ENCODE measurements at places on chromosomes 12 and 14.

DNA sequence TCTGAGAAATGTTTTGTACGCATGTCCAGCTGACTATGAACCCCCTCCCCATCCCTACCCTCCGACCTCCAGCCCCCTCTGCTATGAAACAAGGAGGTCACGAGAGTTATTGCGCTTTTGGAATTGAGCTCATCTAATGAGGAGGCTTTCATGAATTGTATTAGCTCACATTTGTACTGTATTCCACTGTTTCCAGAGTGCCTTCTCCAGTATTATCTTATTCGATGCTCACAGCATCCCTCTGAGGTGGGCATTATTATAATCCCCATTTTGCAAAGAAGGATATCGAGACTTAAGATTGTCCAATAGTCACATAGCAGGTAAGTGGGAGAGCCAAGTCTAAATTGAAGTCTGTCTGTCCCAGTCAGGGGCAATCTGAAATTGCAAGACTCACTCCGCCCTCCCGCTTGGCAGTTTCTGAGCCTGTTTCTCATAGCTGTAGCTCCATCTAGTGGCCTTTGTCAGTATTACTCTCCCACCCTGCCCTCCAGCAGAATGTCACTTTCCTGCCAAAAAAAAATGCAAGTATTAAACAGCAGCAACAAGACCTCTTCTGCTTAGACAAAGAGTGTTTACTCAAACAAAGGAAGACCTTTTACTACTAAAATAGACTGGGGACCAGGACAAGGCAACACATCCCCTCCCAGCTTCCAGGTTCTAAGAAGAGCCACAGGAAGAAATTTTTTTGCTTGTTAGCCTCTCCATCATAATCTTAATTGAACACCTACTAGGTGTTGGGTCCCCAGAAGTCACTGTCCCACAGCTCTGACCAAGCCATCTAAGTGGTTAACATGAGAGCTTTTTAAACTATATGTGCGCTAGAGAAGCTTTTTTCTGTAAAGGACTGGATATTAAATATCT is 48.6 kb upstream of the TMEM233 start:
- peak; percentile 73 for DNase-seq

GRCh38 chr14:99592933-99593753 is 10.9 kb downstream of the CCDC85C start:
- DNase-seq = no peak

- DNase-seq = no peak
Observed at GRCh38 chr14:76413962-76414600, 38.1 kb downstream of the ESRRB start.

- DNase-seq = no peak
Observed at GRCh38 chr12:93292213-93292612, 85.5 kb upstream of the NUDT4 start.

- no peak for DNase-seq
Observed at GRCh38 chr12:53596920-53597363, 29.2 kb downstream of the ATF7 start.

DNA sequence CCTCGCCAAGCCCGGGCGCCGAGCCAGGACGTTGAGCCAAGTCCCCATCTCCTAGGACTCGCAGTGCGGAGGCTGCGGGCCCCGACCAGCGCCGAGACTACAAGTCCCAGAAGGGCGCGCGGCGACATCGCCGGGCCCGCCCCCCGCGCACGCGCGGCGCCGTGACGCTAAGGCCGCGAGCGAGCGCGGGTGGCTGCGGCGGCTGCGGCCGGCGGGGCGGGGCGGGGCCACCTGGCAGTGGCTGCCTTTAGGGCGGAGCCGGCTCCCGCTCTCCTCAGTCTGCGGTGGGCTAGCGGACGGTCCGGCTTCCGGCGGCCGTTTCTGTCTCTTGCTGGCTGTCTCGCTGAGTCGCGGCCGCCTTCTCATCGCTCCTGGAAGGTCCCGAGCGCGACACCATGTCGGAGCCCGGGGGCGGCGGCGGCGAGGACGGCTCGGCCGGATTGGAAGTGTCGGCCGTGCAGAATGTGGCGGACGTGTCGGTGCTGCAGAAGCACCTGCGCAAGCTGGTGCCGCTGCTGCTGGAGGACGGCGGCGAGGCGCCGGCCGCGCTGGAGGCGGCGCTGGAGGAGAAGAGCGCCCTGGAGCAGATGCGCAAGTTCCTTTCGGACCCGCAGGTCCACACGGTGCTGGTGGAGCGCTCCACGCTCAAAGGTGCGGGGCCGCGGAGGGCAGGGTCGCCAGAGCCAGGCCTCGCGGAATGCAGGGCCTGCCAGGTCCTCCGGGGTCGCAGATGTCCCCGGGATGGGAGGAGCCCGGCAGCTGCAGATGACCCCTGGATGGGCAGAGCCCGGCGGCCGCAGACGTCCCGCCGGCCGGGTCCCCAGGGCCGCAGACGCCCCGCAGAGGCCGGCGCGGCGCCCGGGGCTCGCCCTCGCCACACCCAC is at the start of gene DYNC1H1:
Gene DYNC1H1, plus strand, starts transcription at position 277 of the 884 bp plus-strand sequence. Its CDS starts 119 bp downstream, at position 396.
- DNase-seq = peak; percentile 90

DNA sequence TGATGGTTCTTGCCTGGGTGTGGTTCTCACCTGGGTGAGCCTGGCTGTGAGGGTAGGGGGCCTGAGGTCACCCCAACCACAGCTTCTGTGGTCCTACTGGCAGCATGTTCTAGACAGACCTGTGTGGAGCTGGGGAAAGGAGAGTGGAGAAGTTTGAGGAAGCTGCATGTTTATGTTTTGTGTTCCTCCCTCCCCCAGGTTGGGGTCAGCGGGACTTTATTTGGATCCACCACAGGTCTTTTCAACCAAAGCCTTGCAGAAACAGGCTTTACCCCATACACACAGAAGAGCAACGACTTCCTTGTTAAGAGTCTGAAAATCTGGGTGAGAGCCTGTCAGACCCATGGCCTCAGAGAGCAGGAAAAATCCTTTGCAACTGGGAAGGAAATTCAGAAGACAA is 5.6 kb downstream of the CD9 start:
- no peak for DNase-seq

DNA sequence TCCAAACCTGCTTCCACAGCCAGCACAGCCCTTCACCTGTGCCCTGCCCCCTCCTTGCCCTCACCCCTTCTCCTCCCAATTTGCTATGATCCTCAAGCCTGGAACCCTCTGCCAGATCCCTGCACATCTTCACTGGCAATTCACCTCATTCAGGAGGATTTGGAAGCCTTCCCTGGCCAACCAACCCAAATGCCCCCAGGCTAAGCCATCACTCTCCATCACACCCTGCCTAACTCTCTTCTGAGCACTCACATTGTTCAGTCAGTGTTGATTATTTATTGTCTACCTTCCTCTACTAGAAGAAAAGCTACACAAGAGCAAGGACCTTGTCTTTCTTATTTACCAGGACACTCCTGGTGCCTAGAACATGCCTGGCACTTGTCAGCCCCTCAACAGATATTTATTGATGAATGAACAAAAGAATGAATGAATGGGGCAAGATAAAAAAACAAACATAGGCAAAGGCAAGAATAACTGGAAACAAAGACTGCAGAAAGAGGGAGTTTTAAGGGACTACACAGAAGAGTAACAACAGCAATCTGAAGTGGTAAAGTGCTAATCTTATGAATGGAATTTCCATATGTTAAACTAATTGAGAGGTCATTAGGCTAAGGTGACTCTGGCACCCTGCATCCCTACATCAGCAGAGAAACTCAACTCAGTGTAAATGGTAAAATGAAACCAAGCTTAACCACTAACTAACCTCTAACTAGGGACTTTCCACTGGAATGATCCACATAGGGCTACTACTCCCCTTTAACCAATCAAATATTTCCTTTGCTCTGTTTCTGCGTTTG is 33.4 kb downstream of the TMTC1 start:
- no peak for DNase-seq

GRCh38 chr14:21072781-21073339 is 2.8 kb downstream of the ARHGEF40 start:
- no peak for DNase-seq

DNA sequence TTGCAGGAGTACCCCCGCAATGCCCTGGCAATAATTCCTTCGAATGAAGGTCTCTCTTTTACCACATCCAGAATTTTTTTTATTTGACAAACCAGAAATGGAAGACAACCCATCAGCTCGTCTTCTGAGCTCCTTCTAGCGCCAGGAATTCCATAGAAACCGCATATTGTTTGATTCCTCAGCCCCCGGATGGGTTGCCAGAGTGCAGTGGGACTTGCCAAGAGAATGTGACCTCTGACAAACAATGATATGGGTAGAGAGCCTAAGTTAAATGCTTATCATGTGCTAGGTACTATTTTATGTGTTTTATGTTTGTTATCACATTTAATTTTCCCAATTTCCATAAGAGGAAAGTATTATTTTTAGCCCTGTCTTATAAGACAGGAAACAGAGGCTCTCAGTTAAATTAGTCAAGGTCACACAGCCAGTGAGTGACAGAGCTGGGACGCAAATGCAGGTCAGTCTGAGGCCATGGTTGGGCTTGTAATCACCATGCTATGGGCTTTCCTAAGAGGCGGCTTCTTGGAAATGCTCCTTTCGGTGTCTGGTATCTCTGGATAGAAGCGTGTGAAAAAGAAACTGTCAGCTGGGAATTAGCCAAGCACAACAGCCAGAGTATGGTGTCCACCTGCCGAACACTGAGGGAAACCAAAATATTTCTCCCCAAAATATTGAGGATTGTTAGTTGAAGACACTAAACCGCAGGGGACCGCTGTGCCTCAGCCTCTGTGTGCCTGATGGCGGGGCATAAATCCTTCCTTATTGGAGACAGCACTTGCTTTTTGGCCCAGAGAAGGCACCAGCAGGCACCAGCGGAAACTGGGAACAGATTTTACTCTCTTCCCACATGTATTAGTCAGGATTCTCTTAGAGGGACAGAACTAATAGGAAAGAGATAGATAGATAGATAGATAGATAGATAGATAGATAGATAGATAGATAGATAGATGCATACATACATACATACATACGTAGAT is 29.4 kb upstream of the ETFBKMT start:
- no peak for DNase-seq

- no peak for DNase-seq
Observed at GRCh38 chr14:91866511-91867295, 633 bp downstream of the TC2N start.

- no peak for DNase-seq
Observed at GRCh38 chr12:94845110-94845509, 158.4 kb downstream of the NDUFA12 start.

GRCh38 chr12:11576104-11576503 is 73.4 kb upstream of the ETV6 start:
- peak; percentile 57 for DNase-seq

GRCh38 chr14:79050787-79051727 is 880.9 kb downstream of the NRXN3 start:
- no peak for DNase-seq

DNA sequence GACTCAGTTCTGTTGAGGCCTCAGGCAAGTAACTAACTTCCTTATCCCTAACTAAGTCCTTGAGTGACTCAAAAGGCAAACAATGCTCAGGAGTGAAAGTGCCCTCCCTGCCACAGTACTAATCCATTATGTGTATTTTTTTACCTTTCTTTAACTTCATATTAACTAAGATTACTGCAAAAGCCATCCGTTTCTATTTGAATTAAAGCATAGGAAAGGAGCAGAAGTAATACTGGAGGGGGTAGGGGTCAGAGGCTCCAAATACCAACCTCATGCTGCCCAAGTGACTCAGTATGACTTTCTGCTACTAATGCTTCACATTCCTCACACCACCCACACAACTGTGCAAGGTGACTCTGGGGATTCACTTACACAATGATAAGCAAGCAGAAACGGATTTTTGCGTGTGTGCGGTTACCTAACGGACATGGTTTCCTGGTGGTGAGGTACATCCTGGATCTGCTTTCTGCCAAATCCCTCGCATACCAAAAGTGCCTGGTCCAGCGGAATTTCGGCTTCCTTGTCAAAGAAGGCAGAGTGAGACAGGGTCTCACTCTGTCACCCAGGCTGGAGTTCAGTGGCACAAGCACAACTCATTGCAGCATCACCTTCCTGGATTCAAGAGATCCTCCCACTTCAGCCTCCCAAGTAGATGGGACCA is 25.1 kb downstream of the MOK start:
- no peak for DNase-seq

- no peak for DNase-seq
Observed at GRCh38 chr12:74408601-74409166, 129.0 kb upstream of the ATXN7L3B start.

- DNase-seq = no peak
Observed at GRCh38 chr14:24889843-24890242, 160.1 kb downstream of the STXBP6 start.

GRCh38 chr12:98106031-98106683 is 409.2 kb upstream of the TMPO start:
- no peak for DNase-seq

GRCh38 chr12:74401035-74401434 is 136.6 kb upstream of the ATXN7L3B start:
- no peak for DNase-seq

- no peak for DNase-seq
Observed at GRCh38 chr12:19530637-19531023, 91.3 kb downstream of the AEBP2 start.

DNA sequence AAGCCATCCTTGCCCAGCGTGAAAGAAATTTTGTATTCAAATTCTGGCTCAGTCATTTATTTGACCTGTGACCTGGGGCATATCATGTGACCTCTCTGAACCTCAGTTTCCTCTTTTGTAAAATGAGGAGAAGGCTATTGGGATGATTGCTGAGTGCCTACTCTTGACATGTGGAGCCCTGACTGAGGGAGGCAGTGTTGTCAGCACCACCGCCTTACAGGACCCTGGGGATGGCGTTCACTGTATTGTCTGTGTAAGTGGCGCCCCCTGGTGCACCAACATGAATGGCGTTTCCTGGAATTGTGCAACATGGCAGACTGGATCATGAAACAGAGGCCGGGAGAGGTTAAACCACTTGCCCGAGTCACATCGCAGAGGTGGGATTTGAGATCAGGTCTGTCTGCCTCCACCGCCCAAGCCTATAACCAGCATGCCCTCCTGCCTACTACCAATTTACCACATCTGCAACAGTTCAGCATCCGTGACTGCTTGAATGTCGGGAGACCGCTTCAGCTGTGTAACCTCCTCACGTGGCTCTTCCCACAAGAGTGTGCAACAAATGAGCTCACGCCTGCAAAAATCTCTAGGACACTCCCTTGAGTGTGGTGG is 20.1 kb upstream of the CCDC63 start:
- peak; percentile 94 for DNase-seq

- DNase-seq = peak; percentile 82
Observed at GRCh38 chr14:53217316-53217994, 64.3 kb upstream of the DDHD1 start.

DNA sequence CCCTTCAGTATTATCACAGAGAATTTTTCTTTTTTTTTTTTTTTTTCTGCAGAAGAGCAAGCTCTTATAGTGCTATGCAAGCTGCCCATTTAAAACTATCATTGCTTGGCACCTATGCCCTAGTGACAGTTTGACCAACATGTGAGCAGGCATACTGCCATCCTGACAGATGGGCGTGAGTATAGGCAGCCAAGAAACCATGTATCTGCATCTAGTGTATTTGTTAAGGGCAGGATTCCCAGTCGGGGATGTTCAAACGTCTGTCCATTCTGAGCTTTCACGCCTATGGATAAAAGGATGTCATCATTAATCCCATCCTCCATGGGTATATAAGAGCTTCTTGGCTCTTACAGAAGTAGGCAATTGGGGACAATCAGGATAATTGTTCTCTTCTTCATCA is 8.8 kb downstream of the VRK1 start:
- DNase-seq = no peak
